ENCODE measurements at places on chromosomes 2 and 18.

DNA sequence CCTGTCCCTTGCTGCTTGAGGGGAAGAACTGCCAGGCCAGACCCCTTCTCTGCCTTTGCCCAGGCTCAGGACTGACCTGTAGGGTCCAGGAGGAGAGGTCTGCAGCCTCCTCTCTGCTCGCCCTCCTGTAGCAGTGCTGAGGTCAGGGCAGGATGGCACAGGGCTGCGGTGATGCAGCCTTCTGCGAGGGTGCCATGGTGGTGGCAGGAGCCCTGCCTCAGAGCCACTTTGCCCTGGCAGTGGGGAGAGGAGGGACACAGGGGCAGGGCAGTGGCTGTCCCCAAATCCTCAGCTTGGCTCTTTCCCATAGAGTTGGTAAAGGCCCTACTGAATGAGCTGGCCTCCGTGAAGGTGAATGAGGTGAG, 884 bp downstream of the PROM2 start:
- DNase-seq = no peak

DNA sequence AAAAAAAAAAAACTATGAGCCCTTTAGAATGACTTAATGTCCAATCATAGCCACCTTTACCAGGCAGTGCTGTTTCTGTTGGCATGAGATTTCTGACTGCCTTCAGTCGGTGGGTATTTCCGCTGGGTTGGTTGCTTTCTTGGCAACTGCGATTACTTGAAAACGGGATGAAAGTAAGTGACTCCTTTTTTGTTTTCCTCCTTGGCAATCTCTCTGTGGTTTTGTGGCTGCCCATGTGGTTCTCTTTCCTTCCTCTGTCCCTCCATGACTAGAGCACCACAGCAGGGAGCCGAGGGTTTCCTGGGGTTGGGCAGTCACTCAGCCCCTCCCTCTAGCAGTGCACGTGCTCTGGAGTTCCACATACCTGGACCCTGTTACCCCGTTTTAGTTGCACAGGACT, 112.1 kb downstream of the KLHL29 start:
- DNase-seq = no peak

GRCh38 chr2:183163821-183164649, 39.8 kb downstream of the NUP35 start:
- no peak for DNase-seq

- no peak for DNase-seq
These were observed 62.2 kb downstream of the ADNP2 start for GRCh38 chr18:80171054-80171872.

DNA sequence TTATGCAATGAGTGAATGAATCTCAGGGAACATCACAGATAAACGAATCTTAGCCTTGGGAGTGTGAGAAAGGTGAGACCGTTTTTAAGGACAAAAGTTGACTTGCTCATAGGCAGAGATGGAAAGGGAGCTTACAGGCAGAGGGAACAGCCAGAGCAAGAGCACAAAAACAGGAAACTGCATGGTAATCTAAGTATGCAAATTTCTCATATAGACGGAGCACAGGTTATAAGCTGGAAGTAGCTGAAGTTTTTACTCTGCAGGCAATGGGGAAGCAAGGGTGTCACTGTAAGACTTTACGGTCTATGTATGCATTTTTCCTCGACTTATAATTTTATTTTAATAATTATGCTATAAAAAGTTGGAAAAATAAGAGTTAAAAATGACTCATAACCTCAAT, 44.8 kb upstream of the STRN start:
- DNase-seq = no peak

- DNase-seq = no peak
These were observed 92.9 kb downstream of the NEDD4L start for GRCh38 chr18:58136879-58137278.

- no peak for DNase-seq
These were observed 36.9 kb downstream of the EHD3 start for GRCh38 chr2:31270822-31271231.

- DNase-seq = no peak
These were observed 24.9 kb upstream of the YWHAQ start for GRCh38 chr2:9655441-9656269.

GRCh38 chr2:200728630-200729029, 83.1 kb upstream of the BZW1 start:
- no peak for DNase-seq

DNA sequence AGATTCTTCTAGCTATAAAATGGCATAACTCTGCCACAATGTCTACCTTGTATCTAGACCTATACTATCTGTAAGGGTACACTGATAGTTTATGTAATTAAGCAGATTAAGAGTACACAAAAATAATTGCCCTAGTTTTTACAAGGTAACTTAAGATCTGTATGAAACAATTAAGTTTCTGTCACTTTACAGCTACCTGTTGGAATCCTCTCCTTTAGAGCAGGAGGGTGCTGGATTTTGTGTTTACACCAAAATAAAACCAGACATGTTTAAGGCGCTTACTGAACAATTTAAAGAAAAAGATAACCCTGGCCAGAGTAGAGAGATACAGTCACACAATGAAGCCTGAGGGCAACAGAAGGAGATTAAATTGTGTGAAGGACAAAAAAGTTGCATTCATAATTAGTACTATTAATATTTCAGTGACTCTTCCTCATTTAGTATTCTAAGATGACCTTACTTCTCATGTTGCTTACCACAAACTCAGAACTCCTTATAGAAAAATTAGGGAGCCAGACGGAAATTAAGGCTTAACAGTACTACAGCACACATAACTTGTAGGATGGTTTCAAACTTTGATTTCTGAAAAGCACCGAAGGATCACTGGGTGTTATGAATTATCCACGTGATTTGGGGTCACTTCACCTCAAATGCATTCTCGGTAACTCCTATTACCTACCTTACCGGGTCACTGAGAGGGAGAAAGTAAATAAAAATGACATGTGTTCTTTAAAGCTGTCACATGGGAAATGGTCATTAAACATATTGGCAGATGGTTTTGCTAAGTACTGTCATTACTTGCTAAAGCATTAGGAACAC, 1.0 kb downstream of the DARS1 start:
- no peak for DNase-seq

GRCh38 chr2:19949071-19949470, 40.8 kb downstream of the WDR35 start:
- peak; percentile 24 for DNase-seq

DNA sequence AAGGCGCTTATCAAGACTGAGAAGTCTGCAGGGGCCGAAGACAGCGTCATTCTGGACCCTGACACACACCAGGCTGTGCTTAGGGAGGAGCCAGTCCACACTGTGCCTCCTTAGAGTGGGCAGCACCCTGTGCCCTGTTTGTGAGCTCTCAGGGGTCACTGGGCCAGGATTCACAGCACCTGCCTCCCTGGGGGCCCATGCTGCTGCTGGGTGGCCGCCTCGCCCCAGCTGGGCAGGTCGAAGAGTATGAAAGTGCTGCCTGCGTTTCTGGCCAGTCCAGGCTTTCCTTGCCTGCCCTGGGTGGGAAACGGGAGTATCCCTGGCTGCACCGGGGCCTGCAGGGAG, 15.4 kb upstream of the GPR55 start:
- no peak for DNase-seq

- DNase-seq = no peak
These were observed 139.1 kb downstream of the VAPA start for GRCh38 chr18:10052871-10053270.

GRCh38 chr2:17803497-17803896, 12.8 kb upstream of the MSGN1 start:
- DNase-seq = no peak

- no peak for DNase-seq
These were observed 334.0 kb upstream of the MEX3C start for GRCh38 chr18:51531501-51531900.

GRCh38 chr2:11752906-11753305, 6.5 kb downstream of the LPIN1 start:
- DNase-seq = no peak

Data from forelimb muscle (tissue), 1 donor.